Activated naive CD8-positive, alpha-beta T cell treated with anti-CD3 and anti-CD28 coated beads, Interleukin-2, amount 50 U/mL, for 24 hours (primary cell): ENCODE measurements at places on chromosomes 2 and 18.

GRCh38 chr2:217559084-217559483, 443.7 kb downstream of the TNS1 start:
- no peak for DNase-seq

DNA sequence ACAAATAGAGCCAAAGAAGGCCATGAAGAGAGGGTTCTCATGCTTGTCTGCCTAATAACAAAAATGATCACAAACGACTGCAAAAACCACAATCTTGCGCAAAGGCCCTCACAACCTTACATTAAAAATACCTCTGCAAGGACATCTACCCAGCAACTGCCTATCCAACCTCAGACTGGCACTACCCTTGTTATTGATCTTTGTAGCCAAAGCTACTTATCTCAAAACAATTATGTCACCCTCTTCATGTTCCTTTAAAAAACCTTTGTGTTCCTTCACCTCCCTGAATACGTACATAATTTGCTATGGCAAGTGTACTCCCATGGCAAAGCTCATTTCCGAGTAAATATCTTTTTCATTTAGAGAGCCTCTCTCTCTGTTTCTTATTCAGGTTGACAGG, 44.1 kb downstream of the TMEM163 start:
- DNase-seq: no peak

DNA sequence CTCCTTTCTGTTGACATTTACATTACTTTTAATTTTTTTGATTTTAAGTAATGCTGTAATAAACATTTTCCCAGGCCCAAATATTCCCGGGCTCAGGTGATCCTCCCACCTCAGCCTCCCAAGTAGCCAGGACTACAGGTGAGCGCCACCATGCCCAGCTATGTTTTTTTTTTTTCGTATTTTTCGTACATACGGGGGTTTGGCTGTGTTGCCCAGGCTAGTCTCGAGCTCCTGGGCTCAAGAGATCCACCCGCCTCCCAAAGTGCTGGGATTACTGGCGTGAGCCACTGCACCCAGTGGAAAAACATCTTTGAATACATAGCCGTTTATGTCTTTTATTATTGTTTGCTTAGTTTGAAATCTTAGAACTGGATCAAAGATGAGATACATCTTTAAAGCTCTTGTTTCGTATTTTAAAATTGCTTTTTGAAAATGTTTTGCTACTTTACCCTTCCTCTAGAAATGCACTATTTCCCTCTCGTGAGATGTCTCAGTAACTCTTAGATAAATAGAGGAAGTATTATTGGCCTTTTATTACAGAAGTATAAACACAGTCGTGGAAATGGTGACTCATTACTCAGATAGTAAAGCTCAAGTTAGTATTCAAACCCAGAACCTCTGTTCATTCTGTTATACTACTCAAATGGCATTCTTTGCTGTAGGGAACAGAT, 2.4 kb downstream of the SMCHD1 start:
- DNase-seq: no peak

DNA sequence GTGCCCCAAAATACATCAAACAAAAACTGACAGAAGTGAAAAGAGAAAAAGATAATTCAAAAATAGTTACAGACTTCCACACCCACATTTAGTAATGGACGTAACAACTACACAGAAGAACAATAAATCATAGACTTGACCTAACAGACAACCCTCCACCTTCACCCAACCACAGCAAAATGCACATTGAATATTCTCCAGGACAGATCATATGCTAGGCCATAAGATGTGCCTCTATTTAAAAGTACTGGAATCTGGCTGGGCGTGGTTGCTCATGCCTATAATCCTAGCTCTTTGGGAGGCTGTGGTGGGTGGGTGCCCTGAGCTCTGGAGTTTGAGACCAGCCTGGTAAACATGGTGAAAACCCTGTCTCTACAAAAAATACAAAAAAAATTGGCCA, 20.0 kb downstream of the SLC66A2 start:
- no peak for DNase-seq

DNA sequence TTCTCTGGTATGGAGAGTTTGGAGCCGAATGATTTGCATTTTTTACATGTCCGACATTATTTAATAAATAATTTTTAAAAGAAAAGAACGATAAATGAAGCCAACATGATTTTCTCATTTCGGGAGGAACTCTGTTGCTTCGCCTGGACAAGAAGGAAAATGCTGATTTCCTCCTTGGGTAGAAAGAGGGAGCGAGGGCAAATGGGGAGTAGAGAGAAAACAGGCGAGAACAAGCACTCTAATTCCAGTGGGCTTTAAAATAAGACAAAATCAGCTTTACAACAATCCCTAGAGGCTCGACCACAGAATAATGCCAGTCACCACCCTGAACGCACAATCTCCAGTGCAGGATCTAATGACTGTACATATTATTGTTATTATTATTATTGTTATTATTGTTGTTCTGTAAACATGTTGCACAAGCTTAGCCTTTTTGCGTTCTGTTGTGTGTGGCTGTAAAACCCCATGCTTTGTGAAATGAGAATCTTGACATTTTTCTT, 3.7 kb downstream of the DLX1 start:
- no peak for DNase-seq

GRCh38 chr2:110832740-110833139, 100.4 kb downstream of the ACOXL start:
- DNase-seq: no peak

DNA sequence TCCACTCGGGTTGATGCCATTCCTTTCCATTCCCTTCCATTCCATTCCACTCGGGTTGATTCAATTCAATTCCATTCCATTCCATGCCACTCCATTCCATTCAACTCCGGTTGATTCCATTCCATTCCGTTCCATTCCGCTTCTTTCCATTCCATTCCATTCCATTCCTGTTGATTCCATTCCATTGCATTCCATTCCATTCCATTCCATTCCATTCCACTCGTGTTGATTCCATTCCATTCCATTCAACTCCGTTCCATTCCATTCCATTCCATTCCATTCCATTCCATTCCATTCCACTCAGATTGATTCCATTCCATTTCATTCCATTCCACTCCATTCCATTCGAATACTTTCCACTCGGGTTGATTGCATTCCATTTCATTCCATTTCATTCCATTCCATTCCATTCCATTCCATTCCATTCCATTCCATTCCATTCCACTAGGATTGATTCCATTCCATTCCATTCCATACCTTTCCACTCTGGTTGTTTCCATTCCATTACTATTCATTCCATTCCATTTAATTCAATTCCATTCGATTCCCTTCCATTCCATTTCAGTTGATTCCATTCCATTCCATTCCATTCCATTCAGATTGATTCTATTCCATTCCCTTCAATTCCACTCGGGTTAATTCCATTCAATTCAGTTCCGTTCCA, 1141.8 kb downstream of the RPIA start:
- DNase-seq: no peak

GRCh38 chr2:199940373-199940772, 14.9 kb downstream of the TYW5 start:
- no peak for DNase-seq

DNA sequence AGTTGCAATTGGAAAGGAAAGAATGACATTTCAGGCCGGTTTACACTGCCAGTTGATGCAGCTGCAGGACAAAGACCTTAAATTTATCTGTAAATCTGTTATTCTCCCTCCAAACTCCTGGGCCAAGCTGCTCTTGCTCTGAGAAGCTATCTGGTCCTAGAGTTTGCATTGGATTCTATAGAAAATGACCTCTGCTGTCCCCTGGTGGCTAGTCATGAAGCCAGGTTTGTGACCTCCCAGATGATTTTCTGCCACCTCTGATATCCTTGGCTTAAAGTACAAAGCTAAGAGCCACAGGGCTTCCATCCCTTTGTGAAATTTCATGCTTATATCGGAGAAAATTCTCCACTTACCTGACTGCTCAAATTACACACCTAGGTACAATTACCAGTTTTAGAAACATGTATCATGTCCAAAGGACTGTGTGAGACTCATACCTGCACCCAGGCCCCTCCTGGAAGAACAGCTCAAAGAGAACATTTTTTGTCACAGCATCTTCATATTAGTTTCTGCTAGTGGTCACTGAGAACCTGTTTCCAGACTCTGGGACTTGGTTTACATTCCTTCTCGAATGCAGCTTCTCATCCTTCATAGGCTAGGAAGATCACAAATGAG, 28.9 kb upstream of the IER3IP1 start:
- peak; percentile 30 for DNase-seq

GRCh38 chr2:132400901-132401240, 15.7 kb upstream of the GPR39 start:
- no peak for DNase-seq

DNA sequence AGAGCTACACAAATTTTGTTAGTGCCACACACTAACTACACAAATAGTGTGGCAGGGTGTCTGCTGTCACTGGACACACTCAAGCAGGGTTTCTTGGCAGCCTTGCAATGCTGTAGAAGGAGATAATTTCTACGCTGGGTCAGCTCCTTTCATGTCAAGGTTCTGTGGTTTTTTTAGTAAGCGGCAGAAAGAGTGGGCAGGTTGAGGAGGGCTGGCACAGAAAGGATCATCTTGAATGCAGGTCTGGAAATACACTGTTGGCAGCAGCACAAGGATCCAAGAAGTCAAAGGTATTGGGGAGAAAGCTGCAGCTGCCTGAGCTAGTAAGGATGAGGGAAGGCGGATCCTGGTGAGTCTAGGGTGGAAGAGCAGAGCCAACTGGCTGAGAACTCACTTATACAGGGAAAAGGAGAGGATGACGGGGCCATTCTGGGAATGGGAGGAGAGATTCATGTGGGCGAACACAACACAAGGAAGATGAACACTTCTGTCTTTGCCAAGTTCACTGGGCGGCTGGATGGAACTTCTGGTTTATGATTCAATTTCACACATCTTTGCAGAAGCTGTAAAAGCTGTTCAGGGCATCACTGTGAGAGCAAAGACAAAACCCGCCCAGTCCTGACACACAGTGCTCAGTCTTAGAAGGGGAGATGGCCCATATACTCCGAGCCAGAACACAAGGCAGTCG, 16.9 kb upstream of the CYRIA start:
- DNase-seq: no peak
